Endothelial cell of umbilical vein (primary cell): ENCODE measurements at places on chromosomes 13 and 19. TPM values are rescaled to one million over a fixed set of nuclear protein-coding genes. Genes with fewer than 3 reads are reported as not detected.

LILRB3 gene
- total RNA-seq: not detected in 2 replicates

APOC4 gene
- total RNA-seq: not detected in 2 replicates

ZNF541 gene
- 0.13 TPM in 1 of 2 replicates, not detected in the other for total RNA-seq

KMT2B gene
- total RNA-seq: 37.2 and 40.0 TPM in 2 replicates

MUC16 gene
- total RNA-seq: not detected in 2 replicates

GGN gene
- total RNA-seq: 0.88 and 1.5 TPM in 2 replicates

SLC25A41 gene
- total RNA-seq: 0.39 TPM in 1 of 2 replicates, not detected in the other
